ENCODE measurements at places on chromosomes 3 and 15.

DNA sequence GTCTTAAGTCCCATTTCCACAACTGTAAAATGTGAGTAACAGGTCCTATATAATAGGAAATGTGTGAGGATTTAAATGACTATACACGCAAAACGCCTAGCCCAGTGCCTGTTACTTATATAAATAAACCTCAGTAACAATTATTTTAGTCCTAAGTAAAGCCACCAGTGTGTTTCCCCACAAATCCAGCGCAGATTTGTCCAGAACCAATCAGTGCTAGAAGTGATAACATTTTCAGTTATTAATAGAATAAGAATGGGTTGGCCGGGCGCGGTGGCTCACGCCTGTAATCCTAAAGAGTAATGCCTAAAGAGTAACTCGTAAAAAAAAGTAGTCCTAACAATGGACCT lies 561 bp downstream of the RPAP1 start:
- peak; percentile 16 for DNase-seq

DNA sequence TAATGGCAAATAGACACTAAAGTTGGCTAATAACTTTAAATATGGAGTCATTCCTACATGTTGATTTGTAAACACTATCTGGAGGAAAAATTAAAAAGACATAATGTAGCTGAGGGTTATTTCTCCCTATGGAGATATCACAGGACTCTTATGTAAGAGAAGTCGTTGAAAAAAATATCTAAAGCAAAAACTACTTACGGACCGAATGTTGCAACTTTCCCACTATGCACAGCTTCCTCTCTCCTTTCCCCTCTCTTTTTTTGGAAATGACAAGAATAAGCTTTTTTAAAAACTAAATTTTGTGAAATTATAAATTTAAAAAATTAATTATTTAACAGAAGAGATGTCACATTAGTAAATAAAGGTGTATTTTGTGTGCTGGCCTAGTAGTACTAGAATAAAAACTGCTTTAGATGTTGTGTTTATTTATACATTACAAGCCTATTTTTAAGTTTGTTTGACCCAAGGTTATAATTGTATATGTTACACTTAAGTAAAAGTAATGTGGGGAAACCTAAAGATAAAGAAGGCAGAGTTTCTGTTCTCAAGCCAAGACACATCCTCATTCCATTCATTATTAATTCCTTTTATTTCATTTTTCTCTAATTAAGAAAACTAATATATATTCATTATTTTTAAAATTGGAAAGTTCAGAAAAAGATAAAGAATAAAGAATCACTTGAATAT lies 20.7 kb upstream of the PPARG start:
- no peak for DNase-seq

- DNase-seq: no peak
Observed at GRCh38 chr3:71456826-71457225, 126.7 kb downstream of the FOXP1 start.

DNA sequence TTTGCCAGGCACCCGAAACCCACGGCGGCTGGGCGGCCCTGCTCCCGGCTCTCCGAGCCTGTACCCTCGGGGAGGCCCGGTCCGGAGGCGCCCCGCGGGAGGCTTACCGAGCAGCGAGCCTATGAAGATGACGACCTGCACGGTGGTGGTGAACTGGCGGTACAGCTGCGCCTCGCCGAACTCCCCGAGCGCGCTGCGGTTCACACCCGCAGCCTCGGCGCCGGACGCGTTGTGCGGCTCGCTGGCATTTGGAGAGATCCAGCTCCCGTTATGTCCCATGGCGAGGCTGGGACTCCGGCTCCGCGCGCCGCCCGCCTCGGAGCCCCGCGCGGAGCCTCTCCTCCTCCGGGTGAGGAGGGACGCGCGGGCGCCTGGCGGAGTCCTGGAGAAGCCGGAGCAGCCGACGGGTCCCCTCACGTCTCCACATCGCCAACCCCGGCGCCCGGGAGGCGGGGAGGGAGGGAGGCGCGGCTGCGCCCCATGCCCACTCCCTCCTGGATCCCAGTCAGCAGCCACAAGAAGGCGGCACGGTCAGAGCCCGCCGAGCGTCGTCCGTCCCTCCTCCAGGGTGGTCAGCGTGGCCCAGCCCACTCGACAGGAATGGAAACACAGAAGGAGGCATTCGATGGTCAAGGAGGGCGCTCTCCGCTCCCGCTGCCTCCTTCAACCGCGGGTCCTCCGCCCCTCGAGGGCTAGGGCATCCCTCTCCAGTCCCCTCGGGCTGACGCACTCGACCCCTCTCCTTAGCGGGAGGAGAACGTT lies at the start of gene GPR176:
TSS of gene GPR176 (minus strand) at position 519 of the 762 bp plus-strand sequence. CDS start at position 279, 240 bp downstream.
- peak; percentile 66 for DNase-seq

GRCh38 chr3:121483290-121483689 lies 62.5 kb downstream of the POLQ start:
- DNase-seq: no peak

DNA sequence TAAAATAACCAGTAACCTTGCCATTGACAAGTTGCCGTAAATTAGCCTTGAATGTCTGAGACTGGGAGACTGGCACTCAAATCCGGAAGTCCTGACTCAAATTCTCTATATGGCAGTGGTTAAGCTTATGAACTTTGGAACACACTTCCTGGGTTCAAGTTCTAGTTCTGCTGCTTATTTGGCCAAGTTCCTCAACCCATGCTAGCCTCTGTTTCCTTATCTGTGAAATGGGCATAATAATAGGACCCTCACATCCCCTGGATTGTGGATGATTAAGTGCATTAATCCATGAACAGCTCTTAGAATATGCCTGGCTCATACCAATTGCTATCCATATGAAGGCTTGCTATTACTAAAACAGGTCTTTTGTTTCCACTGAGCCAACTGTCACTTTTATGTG lies 311.5 kb downstream of the EDEM1 start:
- DNase-seq: no peak

- no peak for DNase-seq
Observed at GRCh38 chr3:72579581-72580245, 268.5 kb downstream of the SHQ1 start.

GRCh38 chr15:45276831-45277230 lies 24.8 kb downstream of the SLC28A2 start:
- DNase-seq: no peak

GRCh38 chr3:87191175-87191574 lies 35.9 kb upstream of the CHMP2B start:
- no peak for DNase-seq

GRCh38 chr15:66408675-66409282 lies 22.1 kb downstream of the MAP2K1 start:
- no peak for DNase-seq

GRCh38 chr3:135865085-135865484 lies 100.4 kb upstream of the PPP2R3A start:
- DNase-seq: no peak

DNA sequence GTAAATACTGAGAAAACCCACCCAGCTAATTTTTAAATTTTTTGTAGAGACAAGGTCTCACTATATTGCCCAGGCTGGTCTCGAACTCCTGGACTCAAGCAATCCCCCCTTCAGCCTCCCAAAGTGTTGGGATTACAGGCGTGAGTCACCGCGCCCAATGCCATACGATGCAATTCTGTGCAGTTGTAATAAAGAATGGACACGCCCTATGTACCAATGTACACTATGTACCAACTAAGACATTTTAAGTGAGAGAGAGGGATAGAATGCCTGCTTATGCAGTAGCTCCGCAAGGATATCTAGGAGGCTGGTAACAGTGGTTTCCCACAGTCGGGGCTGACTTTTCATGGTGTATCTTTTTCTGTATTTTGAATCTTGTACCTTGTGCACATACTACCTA lies 14.6 kb downstream of the ZNF710 start:
- DNase-seq: no peak

- DNase-seq: no peak
Observed at GRCh38 chr3:134087060-134087974, 57.6 kb upstream of the SLCO2A1 start.

- DNase-seq: no peak
Observed at GRCh38 chr3:6260551-6261191, 600.2 kb upstream of the GRM7 start.

GRCh38 chr15:79897701-79898113 lies 893 bp upstream of the MTHFS start:
- DNase-seq: no peak

Measured in ELF-1 (cell line).